ENCODE measurements at places on chromosomes 5 and 9. TPM values are rescaled to one million over a fixed set of nuclear protein-coding genes. Genes with fewer than 3 reads are reported as not detected.

SLC44A1 gene
- total RNA-seq = 10.0 TPM

FAM163B gene
- total RNA-seq = not detected

OTP gene
- not detected for total RNA-seq

SLC36A2 gene
- total RNA-seq = 37.4 TPM

SERF1A gene
- not detected for total RNA-seq

PROB1 gene
- 86.7 TPM for total RNA-seq

GFI1B gene
- total RNA-seq = not detected

PDE6A gene
- total RNA-seq = 0.05 TPM

TRIO gene
- total RNA-seq = 77.5 TPM

ARL10 gene
- total RNA-seq = 3.6 TPM

FRMPD1 gene
- 2.9 TPM for total RNA-seq

WDR38 gene
- not detected for total RNA-seq

DNA sequence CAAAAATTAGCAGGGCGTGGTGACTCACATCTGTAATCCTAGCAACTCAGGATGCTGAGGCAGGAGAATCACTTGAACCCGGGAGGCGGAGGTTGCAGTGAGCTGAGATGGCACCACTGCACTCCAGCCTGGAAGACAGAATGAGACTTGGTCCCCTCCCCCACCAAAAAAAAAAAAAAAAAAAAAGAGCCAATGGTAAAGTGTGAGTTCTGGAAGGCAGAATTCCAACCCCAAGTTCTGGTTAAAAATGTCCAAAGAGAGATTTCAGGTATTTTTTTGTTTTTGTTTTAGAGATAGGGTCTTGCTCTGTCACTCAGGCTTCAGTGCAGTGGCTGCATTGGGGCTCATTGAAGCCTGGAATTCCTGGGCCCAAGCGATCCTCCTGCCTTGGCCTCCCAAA lies 1.6 kb upstream of the SET start:
- no peak for DNase-seq

DNA sequence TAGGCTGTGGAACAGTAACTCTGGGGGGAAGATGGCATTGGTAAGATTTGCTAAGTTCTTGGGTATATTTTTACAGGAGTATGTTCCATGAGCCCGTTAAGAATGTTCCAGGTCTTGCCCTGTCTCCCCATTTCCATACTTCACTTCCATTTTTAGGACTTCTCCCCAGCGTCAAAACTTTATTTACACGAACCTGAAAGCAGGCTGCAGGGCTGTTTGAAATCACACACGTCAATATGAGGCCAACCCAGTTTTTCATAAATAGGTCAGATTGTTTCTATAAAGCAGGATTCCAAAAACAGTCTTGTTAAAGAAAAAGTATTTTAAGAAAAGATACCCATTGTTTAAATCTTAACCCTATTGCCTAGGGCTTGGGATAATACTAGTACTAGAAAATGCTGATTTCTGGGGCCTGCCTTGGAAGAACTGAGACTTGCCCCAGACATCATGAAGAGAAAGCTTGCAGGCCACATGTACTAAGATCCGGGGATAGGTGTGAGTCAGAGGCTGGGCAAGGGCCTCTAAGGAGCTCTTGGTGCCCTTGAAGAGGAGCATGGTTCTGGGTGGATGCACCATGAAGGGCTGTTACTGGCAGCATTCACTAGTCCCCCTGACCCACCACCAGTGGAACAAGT lies 24.2 kb downstream of the TRIO start:
- no peak for DNase-seq

- DNase-seq = no peak
These were observed 30.7 kb upstream of the JADE2 start for GRCh38 chr5:134494780-134495179.

- DNase-seq = no peak
These were observed 32.3 kb downstream of the ERP44 start for GRCh38 chr9:100066539-100066938.

GRCh38 chr9:110140276-110140675 lies 67.7 kb downstream of the C9orf152 start:
- no peak for DNase-seq

DNA sequence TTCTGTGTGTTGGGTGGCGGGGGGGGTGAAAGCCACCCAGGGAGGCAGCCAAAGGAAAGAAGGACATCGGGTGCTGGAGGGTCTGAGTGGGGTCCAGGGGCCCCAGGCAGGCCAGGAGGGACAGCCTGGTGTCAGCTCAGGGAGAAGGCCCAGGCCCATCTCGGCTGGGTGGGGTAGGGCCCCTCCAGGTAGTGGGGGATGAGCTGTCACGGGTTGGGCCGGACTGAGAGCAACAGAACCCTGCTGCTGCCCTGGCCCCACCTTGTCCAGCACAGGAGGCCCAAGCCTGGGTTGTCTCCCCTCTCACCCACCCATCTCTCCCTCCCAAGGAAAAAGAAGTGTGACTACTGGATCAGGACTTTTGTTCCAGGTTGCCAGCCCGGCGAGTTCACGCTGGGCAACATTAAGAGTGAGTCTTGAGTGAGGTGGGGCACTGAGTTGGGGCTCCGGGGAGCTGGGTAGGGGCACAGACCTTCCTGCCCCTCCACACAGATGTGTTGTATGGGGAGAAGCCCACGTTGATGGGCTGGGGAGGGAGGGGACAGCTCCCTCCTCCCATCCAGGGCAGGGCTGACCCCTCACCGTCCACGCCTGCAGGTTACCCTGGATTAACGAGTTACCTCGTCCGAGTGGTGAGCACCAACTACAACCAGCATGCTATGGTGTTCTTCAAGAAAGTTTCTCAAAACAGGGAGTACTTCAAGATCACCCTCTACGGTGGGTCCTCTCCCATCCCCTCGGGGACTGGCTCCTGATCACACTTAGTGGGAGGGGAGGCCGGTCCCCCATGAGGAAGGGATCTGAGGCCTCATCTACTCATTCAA lies 2.3 kb downstream of the LCN2 start:
- DNase-seq = no peak

GRCh38 chr5:7848296-7848695 lies 2.6 kb downstream of the CFAP90 start:
- no peak for DNase-seq

DNA sequence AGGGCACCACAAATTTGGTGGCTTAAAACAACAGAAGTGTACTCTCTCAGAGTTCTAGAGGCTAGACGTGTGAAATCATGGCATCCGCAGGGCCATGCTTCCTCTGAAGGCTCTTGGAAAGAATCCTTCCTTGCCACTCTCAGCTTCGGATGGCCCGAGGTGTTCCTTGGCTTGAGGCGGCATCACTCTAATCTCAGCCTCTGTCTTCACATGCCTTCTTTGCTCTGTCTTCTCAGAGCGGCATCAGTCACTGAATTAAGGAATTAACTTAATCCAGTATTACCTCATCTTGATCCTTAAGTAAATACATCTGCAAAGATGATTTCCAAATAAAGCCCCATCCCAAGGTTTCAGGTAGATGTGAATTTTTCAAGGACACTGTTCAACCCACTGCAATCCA lies 211.1 kb upstream of the TRIM32 start:
- DNase-seq = no peak

DNA sequence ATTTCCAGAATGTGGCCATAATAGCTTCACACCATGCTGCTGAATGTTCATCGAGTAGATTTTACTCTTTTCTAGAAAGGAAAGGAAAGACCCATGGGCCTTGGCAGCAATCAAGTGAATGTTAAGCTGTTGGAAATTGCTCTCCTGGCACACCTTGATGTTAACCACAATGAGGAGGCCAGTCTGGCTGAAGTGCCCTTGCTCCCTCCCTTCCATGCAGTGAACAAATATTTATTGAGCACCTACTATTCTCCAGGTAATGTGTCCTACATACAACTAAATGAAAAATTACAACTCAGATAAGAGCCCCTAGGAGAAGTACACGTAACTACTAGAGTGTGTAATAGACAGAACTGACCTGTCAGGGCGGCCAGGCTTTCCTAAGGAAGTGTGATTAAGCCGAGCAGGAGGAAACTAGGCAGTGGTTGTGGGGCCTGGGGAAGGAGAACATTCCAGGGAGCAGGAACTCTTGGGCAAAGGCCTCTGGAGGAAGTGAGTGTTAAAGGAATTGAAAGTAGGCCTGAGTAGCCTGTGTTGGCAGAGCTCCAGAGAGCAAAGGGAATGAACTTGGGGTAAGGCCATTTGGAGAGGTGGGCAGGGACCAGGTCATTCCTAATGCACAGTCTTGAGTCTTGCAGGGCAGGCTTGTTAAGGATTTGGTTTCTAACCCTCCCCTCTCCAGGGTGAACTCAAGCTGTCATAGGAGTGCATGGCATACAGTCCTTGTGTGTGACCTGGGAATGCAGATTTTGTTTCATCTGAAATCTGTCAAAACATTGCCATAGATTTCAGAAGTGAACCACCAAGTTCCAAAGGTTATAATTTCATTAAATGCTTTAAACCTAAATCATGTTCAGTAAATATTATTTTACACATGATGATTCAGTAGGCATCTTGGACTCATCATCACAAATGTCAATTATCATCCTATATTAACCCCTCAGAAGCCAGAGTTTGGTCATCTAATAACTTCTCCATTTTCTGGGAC lies 9.0 kb upstream of the ZSWIM6 start:
- DNase-seq = no peak

GRCh38 chr9:120555839-120556238 lies 24.1 kb downstream of the CDK5RAP2 start:
- DNase-seq = no peak

DNA sequence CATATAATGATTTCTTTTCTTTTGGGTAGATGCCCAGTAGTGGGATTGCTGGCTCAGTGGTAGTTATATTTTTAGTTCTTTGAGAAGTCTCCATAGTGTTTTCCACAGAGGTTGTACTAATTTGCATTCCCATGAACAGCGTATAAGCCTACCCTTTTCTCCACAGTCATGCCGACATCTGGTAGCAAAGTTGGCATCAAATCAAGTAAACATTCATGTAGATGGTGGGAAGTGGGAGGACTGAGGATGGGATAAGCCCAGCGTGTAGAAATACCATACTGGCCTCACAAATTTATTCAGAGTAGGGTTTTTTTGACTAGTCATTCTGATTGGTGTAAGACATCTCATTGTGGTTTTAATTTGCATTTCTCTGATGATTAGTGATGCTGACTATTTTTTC lies 115.4 kb downstream of the EGFLAM start:
- DNase-seq = no peak

- no peak for DNase-seq
These were observed 427.8 kb upstream of the C9orf72 start for GRCh38 chr9:28001096-28001495.

- peak; percentile 79 for DNase-seq
These were observed at the start of gene MGAT4B for GRCh38 chr5:179806250-179807048. Gene MGAT4B (minus strand): TSS chr5:179806866. CDS start chr5:179806583, 283 bp downstream.

GRCh38 chr9:98536542-98537173 lies 172.1 kb downstream of the GABBR2 start:
- no peak for DNase-seq

- no peak for DNase-seq
These were observed 19.0 kb upstream of the SMAD5 start for GRCh38 chr5:136113606-136114005.
